Adrenal gland (tissue), 19 donors: ENCODE measurements at places on chromosomes 1 and 21. TPM values are rescaled to one million over a fixed set of nuclear protein-coding genes. Genes with fewer than 3 reads are reported as not detected.
A peak's percentile ranks its signal among the peaks of the same experiment; 100 is the strongest.

GRCh38 chr1:204736836-204737235, 51.3 kb upstream of the LRRN2 start:
- H3K27me3 ChIP-seq = no peaks in the 10 kb centered on the region
- H3K27ac ChIP-seq = no peak overlapping the region
- no peaks in the 10 kb centered on the region for H3K4me1 ChIP-seq
- H3K4me3 ChIP-seq = no peak overlapping the region
- no peaks in the 10 kb centered on the region for H3K36me3 ChIP-seq
- DNase-seq = no peak

DNA sequence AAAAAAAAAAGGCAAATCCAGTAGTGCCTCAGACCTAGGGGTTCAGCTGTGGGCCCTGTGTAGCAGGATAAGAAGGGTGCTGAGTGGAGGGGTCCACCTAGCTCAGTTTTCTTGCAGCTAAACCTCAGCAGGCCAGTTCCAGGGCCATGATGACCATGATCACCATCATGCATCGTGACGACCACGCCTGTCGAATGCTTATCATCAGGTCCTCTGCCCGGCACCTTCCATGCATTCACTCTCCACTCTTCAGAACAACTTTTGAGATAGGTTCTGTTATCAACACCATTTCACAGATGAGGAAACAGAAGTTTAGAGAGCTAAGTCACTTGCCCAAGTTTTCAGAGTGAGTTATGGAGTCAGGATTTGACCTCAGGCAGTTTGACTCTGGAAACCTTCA, 54.9 kb downstream of the ACBD3 start:
- no peak overlapping the region for H3K27ac ChIP-seq
- H3K27me3 ChIP-seq = no peaks in the 10 kb centered on the region
- no peaks in the 10 kb centered on the region for H3K4me1 ChIP-seq
- no peaks in the 10 kb centered on the region for H3K36me3 ChIP-seq
- DNase-seq = no peak
- H3K4me3 ChIP-seq = no peak overlapping the region

DNA sequence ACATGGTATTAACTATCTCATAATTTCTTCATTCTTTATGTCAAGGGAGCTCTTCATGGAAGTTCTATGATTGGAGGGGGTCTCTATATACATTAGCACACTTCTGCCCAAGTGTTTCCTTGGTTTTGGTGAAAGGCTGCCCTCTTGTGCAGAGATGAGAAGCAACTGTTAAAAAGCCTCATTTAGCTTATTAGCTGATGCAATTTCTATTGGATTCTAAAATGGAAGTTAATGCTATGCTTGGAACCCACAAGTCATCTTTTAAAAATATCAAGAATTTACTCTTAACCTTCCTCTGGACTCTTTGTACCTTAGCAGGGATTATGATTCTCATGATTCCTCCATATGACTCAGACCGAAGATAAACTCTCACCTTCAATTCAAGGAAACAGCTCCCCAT, 328.9 kb downstream of the PTBP2 start:
- H3K27me3 ChIP-seq = no peaks in the 10 kb centered on the region
- no peaks in the 10 kb centered on the region for H3K4me1 ChIP-seq
- no peaks in the 10 kb centered on the region for H3K36me3 ChIP-seq
- no peak overlapping the region for H3K4me3 ChIP-seq

- no peak overlapping the region for H3K27ac ChIP-seq
- H3K27me3 ChIP-seq = peaks cover 81% of the 10 kb centered on the region
- DNase-seq = no peak
- H3K36me3 ChIP-seq = no peaks in the 10 kb centered on the region
- no peaks in the 10 kb centered on the region for H3K4me1 ChIP-seq
- no peak overlapping the region for H3K4me3 ChIP-seq
Observed at GRCh38 chr1:47442842-47443529, 5.1 kb downstream of the FOXD2 start.

- no peak overlapping the region for H3K4me3 ChIP-seq
- peaks cover 4% of the 10 kb centered on the region for H3K4me1 ChIP-seq
- DNase-seq = no peak
- no peaks in the 10 kb centered on the region for H3K27me3 ChIP-seq
Observed at GRCh38 chr1:183027031-183027430, 3.8 kb downstream of the LAMC1 start.

- H3K27ac ChIP-seq = no peak overlapping the region
- no peak for DNase-seq
- peaks cover 2% of the 10 kb centered on the region for H3K4me1 ChIP-seq
Observed at GRCh38 chr1:115826628-115827027, 14.3 kb downstream of the NHLH2 start.

- no peaks in the 10 kb centered on the region for H3K27me3 ChIP-seq
- H3K4me1 ChIP-seq = no peaks in the 10 kb centered on the region
- no peaks in the 10 kb centered on the region for H3K36me3 ChIP-seq
- H3K4me3 ChIP-seq = peak overlapping the region; percentile 40
- no peak overlapping the region for H3K27ac ChIP-seq
Observed at GRCh38 chr1:244730153-244730933, 77.4 kb downstream of the DESI2 start.

GRCh38 chr1:219534991-219535390, 77.9 kb downstream of the ZC3H11B start:
- DNase-seq = no peak
- no peaks in the 10 kb centered on the region for H3K36me3 ChIP-seq
- H3K4me1 ChIP-seq = no peaks in the 10 kb centered on the region
- H3K27me3 ChIP-seq = no peaks in the 10 kb centered on the region

- no peaks in the 10 kb centered on the region for H3K4me1 ChIP-seq
- DNase-seq = no peak
- H3K27me3 ChIP-seq = no peaks in the 10 kb centered on the region
- H3K27ac ChIP-seq = no peak overlapping the region
Observed at GRCh38 chr1:166384948-166385347, 218.1 kb upstream of the FAM78B start.

GRCh38 chr1:64553285-64553684, 83.4 kb downstream of the CACHD1 start:
- no peak for DNase-seq
- H3K4me1 ChIP-seq = no peaks in the 10 kb centered on the region
- H3K27ac ChIP-seq = no peak overlapping the region
- no peaks in the 10 kb centered on the region for H3K36me3 ChIP-seq
- H3K27me3 ChIP-seq = no peaks in the 10 kb centered on the region
- no peak overlapping the region for H3K4me3 ChIP-seq

The LAMC1 gene
- 80.9 TPM for total RNA-seq

The SYCP1 gene
- not detected for total RNA-seq

The ANKRD13C gene
- total RNA-seq = 22.5 TPM

The SPOCD1 gene
- 0.69 TPM for total RNA-seq

The PGLYRP4 gene
- total RNA-seq = not detected

The ZNF326 gene
- total RNA-seq = 6.3 TPM

The IL10 gene
- total RNA-seq = 8.5 TPM

The SYTL1 gene
- 1.5 TPM for total RNA-seq

The HIVEP3 gene
- total RNA-seq = 5.4 TPM

The CFAP141 gene
- not detected for total RNA-seq
